ENCODE measurements at places on chromosomes 3 and 15.

DNA sequence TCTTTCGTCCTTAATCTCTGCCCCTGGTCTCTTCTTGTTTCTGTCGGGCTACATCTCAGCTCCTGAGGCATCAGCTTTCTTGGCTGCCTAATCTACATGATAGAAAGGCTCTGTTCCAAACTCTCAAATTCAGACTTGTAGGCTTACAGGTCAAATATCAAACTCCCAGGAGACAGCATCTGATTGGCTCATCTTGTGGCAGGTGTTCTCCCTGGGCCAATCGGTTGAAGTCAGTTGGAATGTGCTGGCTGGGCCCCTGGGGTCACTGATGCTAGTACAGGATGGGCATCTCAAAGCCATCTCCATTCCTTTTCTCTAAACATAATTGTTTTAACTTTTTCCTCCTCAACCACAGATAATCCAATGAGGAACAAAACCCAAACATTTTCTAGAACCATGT, 198.7 kb downstream of the CNTN3 start:
- no peak for DNase-seq

GRCh38 chr3:188417766-188418165, 263.8 kb downstream of the LPP start:
- no peak for DNase-seq

DNA sequence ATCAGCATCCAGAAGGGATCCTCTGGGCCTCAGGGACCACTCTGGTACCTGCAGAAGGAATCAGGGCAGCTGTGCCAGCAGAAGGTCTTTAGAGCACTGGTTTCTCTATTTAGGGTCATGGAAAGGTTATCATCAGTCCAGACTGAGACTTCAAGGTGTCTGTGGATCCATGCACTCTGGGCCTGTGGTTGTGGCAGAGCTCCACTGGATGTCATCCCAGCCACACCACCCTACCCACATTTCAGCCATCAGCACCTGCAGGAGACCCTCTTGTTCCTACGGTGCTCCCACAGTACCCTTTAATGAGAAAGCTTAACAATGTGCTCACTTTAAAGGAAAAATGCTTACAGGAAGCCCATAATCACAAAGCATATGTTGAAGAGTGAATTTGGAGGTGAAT, 603.4 kb upstream of the CCDC54 start:
- no peak for DNase-seq

DNA sequence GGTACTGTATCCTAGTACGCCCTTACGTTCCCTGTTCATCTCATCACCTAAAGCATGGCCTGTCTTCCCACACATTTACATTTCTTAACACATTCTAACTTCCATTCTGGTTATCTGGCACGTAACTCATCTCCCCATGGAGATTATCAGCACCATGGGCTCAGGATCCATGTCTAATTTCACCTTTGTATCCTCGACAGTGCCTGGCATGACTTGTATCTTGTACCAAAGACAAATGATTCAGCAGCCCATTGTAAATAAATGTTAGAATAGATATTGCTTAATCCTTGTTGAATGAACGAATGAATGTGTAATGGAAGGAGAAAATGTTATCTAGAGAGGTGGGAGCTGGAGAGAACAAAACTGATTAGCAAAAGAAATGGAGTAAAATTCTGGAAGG, 69.7 kb upstream of the TPM1 start:
- DNase-seq = no peak

GRCh38 chr3:142705198-142705597, 18.6 kb upstream of the TRPC1 start:
- DNase-seq = no peak

- DNase-seq = peak; percentile 40
These were observed 756 bp upstream of the RASGRF1 start for GRCh38 chr15:79091204-79091867.

- DNase-seq = no peak
These were observed 256.8 kb upstream of the RARB start for GRCh38 chr3:25171118-25171807.

DNA sequence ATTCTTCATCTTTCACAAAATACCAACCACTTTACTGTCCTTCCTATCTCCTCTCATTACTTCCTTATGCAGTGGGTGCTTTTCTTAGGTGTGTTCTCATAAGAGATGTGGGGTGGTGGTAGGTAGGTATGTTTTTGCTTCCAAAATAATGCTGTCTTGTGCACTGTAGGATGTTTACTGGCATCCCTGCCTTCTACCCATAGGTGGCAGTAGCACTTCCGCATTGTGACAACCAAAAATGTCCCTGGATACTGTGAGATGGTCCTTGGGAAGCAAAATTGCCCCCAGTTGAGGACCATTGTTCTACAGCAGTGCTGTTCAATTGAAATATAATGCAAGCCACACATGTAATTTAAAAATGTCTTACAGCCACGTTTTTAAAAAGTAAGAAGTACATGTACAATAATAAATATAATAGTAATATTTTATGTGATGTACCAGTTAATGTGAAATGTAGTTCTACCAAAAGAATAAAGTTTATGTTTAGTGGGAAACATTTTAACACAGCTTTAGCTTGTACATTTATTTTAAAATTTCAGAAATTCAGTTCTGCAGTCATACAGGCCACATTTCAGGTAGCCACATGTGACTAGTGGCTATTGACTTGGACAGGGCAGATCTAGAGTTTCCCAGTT, 75.2 kb downstream of the NEO1 start:
- DNase-seq = peak; percentile 46

DNA sequence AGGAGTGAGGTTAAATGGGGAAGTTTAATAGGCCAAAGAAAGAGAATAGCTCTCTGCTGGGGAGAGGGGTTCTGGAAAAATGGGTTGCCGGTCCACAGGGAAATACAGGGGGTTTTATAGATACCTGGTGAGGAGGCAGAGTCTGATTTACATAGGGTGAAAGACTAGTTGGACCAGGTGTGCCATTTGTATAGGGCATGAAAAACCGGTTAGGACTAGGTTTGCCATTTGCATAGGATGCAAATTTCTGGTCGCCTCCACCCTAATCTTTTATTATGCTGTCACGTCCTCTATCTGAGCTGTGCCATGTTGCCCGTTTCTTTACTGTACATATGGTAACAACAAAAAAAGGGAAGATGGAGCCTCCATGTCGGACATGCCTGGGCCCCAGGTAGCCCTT, 960.1 kb downstream of the FHIT start:
- DNase-seq = no peak

DNA sequence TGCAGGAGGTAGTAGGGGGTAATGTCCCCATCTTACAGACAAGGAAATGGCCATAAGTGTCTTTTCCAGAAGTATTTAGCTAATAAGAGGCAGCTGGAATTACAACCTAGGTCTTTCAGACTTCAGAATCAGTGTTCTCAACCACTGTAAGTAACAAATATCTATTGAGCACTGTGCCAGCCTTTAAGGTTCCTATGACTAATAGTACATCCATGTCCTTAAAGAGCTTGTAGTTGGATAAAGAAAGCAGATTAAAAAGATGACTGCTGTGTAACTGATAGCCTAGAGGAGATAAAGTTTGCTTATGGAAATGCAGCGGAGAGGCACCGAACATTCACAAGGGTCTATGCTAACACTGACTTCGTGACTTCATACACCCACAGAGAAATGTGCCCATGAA, 136.0 kb downstream of the KCNMB2 start:
- no peak for DNase-seq

DNA sequence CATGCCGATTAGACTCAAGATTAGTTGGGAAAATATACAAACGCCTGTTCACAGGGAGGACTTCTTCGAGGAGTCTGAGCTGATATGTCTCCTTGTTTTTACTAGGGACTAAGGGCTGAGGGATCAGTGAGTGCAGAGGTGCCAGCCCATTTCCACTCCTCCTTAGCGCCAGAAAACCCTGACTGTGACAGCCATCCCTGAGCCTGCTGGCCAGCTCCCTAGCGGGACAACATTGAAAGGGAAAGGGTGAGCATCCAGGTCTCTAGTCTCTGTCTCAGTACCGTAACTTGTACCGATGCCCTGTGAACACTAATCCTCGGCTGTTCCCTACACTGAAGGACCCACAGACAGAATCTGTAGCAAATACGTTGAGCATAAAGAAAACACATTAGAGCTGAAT, 243.4 kb downstream of the WNT5A start:
- no peak for DNase-seq

DNA sequence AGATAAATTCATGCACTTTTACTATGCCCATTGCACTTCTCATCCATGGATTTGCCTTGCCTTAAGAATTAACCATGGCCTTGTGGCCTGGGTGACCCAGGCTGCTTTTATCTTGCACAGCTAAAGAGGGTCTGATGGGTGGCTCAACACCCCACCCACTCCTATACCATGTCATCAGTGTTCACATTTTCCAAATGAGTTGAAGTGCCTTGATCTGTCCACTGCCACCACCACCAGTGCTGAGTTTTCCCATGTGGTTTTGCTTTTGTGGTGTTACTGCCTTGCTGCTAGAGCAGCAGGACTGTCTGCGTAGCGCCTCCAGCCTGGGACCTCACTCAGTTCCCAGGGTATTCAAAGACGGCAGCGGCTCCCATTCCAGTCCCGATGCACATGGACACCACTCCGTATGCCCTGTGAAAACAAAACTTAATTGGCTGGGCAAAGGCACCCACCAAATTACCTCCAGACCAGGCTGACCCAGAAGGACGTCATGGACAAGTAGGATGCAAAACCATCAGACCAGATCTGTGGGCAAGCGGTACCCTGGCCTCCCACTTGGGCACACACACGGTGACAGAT, 14.1 kb downstream of the ACAA1 start:
- no peak for DNase-seq

GRCh38 chr3:30779686-30780287, 114.7 kb downstream of the GADL1 start:
- DNase-seq = peak; percentile 27

DNA sequence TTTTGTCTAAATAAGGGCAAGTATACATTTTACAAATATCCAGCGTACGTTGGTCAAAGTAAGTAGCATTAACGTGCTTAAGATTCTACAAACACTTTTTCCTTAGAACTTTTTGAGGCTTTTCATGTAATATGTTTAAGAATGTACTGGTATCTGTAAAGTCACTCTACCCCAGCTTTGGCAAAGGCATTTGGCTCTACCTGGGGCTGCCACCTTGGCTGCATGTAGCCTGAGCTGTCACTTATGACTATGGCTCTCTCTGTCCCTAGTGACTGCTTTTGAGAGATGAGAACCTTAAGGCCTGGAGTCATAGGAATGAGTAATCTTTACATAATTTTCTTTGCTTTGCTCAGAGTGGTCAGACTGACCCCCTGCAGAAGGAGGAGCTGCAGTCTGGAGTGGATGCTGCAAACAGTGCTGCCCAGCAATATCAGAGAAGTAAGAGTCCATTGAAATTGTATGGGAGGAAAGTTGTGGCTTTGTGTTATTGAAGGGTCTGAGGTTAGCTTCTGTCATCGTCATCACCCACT, 61.2 kb downstream of the IQGAP1 start:
- DNase-seq = no peak

GRCh38 chr15:36970522-36970921, 129.8 kb downstream of the MEIS2 start:
- DNase-seq = no peak

GRCh38 chr3:102034639-102035451, 185.5 kb downstream of the NFKBIZ start:
- DNase-seq = no peak

- DNase-seq = peak; percentile 65
These were observed 7.4 kb downstream of the ZNF589 start for GRCh38 chr3:48248095-48248850.

DNA sequence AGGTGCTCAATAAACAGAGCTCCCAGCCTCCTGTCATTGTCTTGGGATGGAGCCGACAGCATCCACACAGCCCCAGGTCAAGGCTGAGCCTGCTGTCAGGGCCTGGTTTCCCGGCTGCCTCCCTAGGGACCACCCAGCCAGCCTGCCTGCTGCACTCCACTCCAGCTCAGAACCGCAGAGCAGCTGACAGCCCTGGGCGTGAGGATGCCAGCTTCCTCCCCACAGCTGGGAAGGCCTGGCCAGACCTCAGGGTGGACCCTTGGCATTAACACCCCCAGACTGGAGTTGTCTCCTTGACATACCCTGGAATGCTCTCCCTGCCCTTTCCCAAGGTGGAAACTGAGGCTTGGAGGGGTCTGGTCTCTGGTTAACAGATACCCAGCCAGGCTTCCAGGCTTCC, 112.0 kb downstream of the WNT7A start:
- no peak for DNase-seq

GRCh38 chr3:190860521-190860920, 2.0 kb downstream of the GMNC start:
- no peak for DNase-seq

DNA sequence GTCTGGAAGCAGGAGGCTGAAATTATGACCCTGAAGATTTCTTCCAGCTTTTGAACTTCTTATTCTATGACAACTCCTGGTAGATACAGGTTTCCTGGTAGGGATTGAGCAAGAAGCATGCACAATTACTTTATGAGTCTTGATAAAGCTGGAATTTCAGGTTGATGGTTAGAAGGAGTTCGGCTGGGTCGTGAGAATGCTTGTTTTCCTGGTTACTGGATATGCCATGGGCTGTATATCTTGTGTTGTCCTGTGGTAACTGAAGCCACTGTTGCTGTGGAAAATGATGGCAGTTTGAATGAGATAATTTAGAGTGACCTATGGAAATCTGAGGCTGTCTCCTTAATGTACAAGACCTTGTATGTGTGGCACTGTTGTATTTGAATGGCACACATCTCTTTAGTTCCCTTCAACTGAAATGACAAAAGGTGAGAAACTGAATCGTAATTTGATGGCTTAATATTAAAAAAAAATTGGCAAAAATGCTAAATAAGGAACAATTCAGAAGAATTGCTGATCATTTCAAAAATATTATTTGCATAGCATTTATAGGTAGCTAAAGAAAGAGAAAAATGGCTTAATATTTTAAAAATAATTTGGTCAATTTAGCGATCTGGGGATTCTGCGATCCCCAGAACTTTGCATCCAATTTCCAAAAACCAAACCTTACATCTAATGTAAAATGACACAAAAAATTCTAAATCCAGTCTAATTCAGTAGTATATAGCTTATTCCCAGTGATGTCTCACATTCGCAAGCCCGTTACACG, 1.1 kb upstream of the UBE2E1 start:
- no peak for DNase-seq

- DNase-seq = peak; percentile 99
These were observed at the start of gene CSK for GRCh38 chr15:74781431-74782258. TSS of gene CSK (plus strand) at chr15:74782080. CDS start at chr15:74798298, 16,218 bp downstream.

DNA sequence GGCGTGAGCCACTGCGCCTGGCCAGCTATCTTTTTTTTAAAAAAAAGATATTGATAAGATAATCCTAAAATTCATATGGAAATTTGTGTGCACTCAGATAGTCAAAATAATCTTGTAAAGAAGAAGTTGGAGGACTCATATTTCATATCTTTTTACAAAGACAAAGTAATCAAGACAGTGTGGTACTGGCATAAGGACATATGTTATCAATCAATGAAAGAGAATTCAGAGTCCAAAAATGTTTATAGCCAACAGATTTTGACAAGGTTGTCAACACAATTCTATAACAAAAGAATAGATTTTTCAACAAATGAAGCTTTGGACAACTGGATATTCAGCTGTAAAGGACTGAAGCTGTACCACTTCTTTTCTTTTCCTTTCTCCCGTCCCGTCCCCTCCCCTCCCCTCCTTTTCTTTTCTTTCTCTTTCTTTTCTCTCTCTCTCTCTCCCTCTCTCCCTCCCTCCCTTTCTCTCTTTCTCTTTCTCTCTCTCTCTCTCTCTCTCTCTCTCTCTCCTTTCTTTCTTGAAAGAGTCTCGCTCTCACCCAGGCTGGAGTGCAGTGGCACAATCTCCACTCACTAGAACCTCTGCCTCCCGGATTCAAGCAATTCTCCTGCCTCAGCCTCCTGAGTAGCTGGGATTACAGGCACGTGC, 126.8 kb downstream of the GSK3B start:
- no peak for DNase-seq

GRCh38 chr3:69357196-69357595, 28.7 kb downstream of the FRMD4B start:
- no peak for DNase-seq
